ENCODE measurements at places on chromosomes 7 and 10. TPM values are rescaled to one million over a fixed set of nuclear protein-coding genes. Genes with fewer than 3 reads are reported as not detected.

ZNF33B gene
- 17.8 TPM for total RNA-seq

DEPP1 gene
- total RNA-seq: not detected

FLNC gene
- 0.05 TPM for total RNA-seq

SYT15 gene
- total RNA-seq: 1.1 TPM

NFE2L3 gene
- total RNA-seq: 2.0 TPM

DNA sequence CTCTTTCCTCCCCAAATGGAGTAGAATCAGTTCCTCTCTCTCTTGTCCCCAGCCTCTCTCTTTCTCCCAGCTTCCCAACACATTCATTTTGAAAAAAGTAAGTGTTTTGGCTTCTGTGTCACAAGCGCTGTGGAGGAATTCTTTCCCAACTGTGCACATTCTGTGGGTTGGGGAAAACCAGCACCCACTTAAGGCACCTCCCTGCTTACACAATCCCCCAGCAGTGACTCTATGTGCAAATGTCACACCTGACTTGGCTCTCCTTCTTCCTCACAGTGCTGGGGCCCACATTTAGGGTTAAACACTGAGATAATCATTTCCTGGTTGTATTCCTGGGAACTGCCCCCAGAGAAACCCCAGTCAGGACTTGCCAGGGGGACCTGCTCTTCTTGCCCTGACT, 358.1 kb upstream of the ZNF32 start:
- H3K4me1 ChIP-seq: no peaks in the 10 kb centered on the region
- no peaks in the 10 kb centered on the region for H3K36me3 ChIP-seq
- H3K4me3 ChIP-seq: no peak overlapping the region
- no peak overlapping the region for H3K27ac ChIP-seq

DNA sequence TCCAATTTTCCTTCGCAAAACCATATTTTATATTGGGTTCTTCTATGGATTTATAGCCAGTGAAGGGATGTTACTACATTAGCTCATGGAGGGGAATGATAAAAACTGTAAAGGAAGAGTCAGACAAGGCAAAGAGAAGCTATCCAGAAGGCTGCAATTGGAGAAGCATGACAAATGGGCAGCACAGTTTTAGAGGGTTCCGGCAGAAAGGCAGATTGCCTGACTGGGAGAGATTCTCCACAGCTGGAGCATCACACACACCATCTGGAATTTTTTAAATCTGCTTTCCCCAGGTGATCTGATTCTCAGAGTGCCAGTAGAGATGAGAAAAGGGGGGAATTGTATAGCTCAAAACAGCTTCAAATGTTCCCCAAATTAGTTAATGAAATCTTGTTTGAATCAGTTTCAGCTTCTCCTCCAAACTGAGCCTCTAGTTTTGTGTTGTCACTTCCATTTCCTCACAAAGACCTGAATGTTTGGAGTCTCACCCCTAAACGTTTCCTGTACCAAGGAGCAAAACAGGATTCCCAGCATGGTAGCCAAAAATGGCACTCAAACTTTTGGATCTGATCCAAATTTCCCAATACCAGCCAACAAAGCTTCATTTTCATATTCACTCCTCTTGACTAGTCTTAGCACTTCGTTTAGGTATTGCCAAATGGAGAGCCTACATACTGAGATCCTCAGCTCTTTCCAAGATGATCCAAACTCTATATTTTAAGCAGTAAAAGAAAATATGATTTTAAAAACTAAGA, 177.5 kb downstream of the HPSE2 start:
- no peaks in the 10 kb centered on the region for H3K4me1 ChIP-seq
- no peak overlapping the region for H3K4me3 ChIP-seq

DNA sequence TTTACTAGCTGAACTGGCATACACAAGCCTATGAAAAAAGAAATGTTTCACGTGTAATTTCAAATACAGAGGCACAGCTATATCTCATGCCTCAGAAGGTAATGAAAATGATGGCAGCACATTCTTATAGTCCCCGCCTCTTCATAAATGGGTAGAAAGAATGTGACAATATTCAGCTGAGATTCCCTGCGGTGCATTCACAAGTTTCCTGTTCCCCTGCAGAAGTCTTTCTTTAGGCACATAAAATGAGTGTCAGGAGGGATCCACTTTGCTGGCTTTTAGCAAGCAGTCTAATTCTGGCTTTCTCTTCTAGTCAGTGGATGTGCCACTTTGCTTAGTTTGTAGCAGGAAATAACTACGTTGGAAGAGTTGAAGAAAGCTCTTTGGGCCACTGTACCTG, 56.1 kb downstream of the DGKB start:
- no peak overlapping the region for H3K4me3 ChIP-seq
- H3K4me1 ChIP-seq: no peaks in the 10 kb centered on the region
- no peaks in the 10 kb centered on the region for H3K36me3 ChIP-seq

- H3K27me3 ChIP-seq: no peaks in the 10 kb centered on the region
- DNase-seq: no peak
- no peak overlapping the region for H3K27ac ChIP-seq
- H3K4me3 ChIP-seq: no peak overlapping the region
- H3K4me1 ChIP-seq: no peaks in the 10 kb centered on the region
These were observed 80.4 kb upstream of the ANLN start for GRCh38 chr7:36309301-36309700.

DNA sequence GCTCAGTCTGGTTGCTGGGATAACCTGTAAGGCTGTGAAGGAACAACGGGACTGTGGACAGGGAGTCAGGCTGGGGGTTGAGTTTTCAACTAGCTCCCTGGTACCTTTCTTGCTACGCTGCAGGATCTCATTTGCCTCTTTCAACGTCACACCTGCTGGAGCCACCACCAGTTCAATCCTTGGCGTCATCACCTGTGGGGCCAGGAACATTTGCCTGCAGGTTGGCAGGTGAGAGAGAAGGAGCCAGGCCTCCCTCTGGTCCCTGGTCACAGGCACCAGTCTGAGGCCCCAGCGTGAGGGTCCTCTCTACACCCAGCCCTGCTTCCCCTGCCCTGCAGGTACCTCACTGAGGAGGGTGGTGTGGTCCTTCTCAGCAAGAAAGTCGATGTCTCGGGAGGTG, 9.8 kb downstream of the IMPDH1 start:
- no peak overlapping the region for H3K27ac ChIP-seq
- no peaks in the 10 kb centered on the region for H3K27me3 ChIP-seq
- H3K36me3 ChIP-seq: peaks cover 58% of the 10 kb centered on the region
- peaks cover 16% of the 10 kb centered on the region for H3K4me1 ChIP-seq
- no peak for DNase-seq

DNA sequence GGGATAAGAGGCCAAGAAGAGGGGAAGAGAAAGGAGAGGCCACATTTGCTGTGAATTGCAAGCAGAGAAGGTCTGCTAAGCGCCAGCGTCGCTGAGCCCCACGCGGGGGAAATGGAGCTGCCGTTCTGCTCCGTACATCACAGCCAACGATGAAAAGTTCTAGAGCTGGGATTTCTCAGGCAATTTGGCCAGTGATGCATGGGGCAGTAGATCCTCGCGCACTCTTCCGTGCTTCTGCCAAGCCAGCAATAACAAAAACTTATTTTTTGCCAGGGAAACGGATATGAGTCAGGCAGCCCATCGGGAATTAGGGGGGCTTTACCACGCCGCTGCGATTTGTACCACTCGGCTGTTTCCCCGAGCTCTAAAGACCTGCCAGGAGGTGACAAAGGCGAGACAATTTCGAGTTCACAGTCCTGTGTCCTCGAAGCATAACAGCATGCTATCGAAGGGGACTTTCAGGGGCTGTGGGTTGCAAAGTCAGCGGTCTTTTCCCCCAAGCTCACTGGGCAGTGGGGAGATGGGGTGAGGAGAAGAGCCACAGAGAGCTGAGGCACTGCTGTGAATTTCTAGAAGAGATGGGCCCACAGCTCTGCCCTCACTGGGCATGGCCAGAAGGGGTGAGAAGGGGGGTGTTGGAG, 30.0 kb upstream of the SLF2 start:
- no peak for DNase-seq
- no peak overlapping the region for H3K27ac ChIP-seq
- no peaks in the 10 kb centered on the region for H3K36me3 ChIP-seq
- no peak overlapping the region for H3K4me3 ChIP-seq
- no peaks in the 10 kb centered on the region for H3K4me1 ChIP-seq
- H3K27me3 ChIP-seq: no peaks in the 10 kb centered on the region

- no peak overlapping the region for H3K4me3 ChIP-seq
- H3K27ac ChIP-seq: no peak overlapping the region
These were observed 20.6 kb downstream of the RBM20 start for GRCh38 chr10:110664483-110665420.
